ENCODE measurements at places on chromosomes 2 and 18.

DNA sequence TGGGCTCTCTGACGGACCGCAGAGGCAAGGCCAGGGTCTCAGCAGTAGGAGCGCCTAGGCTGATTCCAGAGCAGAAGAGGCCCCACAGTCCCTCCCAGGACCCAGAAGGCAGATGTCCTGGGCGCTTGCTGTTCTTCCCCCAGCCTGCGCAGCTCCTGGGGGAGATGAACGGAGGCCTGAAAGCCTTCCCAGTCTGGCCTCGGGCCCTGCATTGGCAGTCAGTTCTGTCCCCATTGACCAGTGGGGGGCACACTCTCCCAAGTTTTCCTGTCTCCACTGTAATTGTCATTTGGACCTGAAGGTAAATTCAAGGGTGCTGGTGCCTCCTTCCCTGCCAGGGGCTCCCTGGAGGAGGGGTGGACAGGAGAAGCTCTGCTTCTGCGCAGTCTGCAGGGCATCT is 345.7 kb downstream of the CYP26B1 start:
- no peak for DNase-seq

GRCh38 chr2:144181001-144181400 is 338.9 kb downstream of the ZEB2 start:
- DNase-seq: no peak

DNA sequence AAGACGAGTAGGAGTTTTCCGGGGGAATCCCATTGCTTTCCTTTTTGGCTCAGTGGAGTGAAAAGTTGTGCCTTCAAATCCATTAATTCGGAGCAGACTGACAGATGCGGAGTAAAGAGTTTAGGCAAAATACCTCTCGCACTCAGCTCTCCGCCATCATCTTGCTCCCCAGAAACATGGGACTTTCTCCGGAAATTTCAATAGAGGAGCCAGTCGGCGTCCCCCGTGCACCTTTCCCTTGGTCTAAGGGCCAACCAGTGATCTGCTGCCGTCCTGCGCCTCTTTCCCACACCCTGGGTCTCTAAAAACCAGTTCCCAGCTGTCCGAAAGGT is 318 bp downstream of the TYW5 start:
- peak; percentile 86 for DNase-seq

GRCh38 chr2:29663268-29663667 is 258.1 kb downstream of the ALK start:
- no peak for DNase-seq

- no peak for DNase-seq
These were observed 186.5 kb upstream of the SKOR2 start for GRCh38 chr18:47438001-47438400.

DNA sequence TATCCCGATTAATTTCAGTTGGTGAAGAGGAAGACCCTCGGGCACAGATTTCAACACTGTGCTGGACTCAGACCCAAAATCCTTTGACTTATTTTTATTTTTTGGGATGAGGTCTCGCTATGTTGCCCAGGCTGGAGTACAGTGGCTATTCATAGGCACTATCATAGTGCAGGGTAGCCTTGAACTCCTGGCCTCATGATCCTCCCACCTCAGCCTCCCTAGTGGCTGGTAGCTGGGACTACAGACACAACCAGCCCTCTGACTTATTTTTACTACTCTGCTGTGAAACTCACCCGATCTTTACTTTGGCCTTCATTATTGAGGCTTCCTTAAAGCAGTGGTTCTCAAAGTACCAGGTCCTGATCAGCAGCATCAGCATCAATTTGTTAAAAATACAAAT is 18.2 kb upstream of the ADAM17 start:
- DNase-seq: no peak

- DNase-seq: no peak
These were observed 27.8 kb upstream of the TBR1 start for GRCh38 chr2:161388146-161388779.

DNA sequence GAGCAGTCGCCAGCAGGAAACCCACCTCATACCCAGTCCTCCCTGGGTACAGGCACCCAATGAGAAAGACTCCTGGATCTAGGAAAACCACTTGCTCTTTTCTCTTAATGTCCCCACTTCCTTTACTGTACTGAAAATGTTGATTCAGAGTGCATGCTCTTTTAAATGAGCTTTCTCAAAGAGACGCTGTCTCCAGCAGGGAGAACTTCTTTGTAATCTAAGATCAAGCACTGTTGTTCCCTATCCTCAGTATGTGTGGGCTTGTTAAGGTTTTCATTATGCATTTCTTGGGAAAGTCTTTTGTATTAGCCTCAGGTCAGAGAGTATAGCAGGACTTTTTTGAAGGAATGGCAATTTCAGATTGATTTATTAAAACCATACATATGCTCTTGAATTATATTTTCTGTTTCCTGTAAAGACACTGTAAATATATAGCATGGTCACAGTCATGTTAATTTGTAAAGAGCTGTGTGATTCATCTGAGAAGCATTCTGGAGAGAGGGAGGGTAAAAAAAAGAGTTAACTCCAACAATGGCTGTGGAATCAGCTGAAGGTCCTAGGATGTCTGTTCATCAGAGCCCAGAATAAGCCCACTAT is 178.1 kb downstream of the MGAT5 start:
- DNase-seq: no peak

GRCh38 chr2:107809835-107810234 is 16.9 kb upstream of the RGPD4 start:
- DNase-seq: no peak

DNA sequence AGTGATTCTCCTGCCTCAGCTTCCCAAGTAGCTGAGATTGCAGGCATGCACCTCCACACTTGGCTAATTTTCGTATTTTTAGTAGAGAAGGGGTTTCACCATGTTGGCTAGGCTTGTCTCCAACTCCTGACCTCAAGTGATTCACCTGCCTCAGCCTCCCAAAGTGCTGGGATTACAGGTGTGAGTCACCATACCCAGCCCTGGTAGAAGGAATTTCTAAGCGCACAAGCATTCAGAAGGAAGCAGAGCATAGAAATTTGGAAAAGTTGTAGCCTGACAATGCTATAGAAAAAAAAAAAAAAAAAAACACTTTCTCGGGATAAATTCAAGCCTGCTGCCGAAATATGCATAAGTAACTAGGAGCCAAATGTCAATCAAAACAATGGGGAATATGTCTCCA is 249.4 kb downstream of the GRB14 start:
- DNase-seq: no peak

DNA sequence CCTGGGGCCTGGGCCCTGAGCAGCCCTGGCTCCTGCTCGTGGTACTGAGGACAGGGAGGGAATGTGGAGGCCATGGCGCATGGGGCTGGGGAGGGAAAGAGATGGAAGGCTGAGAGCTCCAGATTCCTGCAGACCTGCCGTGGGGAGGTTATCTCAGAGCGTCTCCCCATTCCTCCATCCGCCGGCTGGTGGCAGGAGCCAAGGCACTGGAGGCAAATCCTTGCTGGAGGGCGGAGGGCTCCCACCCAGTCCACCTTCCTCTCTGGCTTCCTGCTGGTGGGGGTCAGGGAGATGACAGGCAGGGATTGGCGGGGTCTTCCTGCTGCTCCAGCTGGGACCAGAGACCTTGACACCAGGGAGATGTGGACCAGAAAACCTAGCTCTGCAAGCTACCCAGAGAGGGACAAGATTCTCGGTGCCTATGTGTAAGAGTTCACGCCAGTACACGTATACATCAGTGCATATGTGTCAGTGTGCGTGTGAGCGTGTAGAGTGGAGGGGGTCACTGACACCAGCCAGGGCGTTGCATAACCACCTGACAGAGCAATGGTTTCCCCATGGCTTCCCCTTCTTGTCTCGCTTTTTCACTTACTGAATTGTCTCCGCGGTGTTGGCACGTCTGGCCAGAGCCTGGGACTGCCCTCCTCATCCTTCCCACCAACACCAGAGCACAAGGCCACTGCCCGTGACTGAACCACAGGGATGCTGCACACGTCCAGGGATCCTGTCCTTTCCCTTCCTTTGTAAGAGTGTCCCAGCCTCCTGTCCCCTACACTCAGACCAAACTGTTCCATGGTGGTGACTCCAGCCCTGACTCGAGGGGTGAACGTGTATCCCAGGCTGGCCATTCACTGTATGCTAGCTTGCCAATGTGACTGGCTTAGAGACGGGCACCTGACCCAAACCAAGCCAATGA is 15.8 kb upstream of the SEMA4C start:
- DNase-seq: no peak

- no peak for DNase-seq
These were observed 68.7 kb downstream of the STRADB start for GRCh38 chr2:201520201-201520600.
